ENCODE measurements at places on chromosomes 5 and 9.
A peak's percentile ranks its signal among the peaks of the same experiment; 100 is the strongest.

DNA sequence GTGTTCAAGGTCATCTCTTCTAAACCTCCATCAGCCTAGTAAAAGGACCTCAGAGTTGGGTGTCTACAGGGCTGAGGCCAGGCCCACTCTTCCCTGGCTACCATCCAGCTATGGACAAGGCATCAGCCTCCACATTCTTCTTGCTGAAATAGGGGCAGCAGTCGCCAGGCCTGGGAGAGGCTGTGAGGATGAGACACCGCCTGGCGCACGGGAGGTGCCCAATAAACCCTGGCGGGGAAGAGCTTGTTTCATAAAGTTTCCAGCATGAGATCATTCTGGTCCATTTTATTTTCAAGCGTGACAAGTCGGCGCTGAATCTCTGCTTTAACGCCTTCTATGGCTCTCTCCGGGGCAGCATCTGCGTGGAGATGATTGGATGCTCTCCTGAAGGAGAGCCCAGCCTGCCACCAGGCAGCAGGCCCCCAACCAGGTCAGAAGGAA is 153.4 kb downstream of the OLFM1 start:
- no peak overlapping the region for H3K27ac ChIP-seq
- H3K4me3 ChIP-seq: no peak overlapping the region
- no peak for DNase-seq
- peaks cover 74% of the 10 kb centered on the region for H3K27me3 ChIP-seq

DNA sequence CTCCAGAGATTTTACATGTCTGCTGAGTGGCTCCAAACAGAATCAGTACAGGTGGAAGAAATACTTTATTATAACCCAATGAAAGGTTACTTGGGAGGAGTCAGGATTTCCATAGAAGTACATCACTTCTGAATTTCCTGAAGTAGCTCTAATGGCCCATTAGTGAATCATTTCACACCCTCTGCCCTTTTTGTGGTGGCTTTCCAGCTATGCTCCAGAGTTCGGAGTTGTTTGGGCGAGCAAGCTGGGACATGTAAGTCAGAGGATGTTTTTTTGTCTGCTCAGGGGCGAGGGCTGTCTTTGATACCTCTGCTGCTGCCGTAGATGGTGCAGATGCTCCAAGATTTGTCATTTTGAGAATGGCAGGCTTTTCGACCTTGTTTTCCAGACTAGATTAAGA is 226.1 kb downstream of the GOLPH3 start:
- DNase-seq: no peak
- H3K4me1 ChIP-seq: no peaks in the 10 kb centered on the region
- no peaks in the 10 kb centered on the region for H3K36me3 ChIP-seq
- H3K27me3 ChIP-seq: peaks cover 14% of the 10 kb centered on the region
- H3K4me3 ChIP-seq: no peak overlapping the region
- H3K27ac ChIP-seq: no peak overlapping the region

- DNase-seq: no peak
- H3K27me3 ChIP-seq: no peaks in the 10 kb centered on the region
- H3K4me3 ChIP-seq: no peak overlapping the region
- no peaks in the 10 kb centered on the region for H3K36me3 ChIP-seq
Measured at GRCh38 chr5:95631255-95631958, 11.5 kb downstream of the GPR150 start.

GRCh38 chr9:71295928-71296327 is 174.5 kb upstream of the TRPM3 start:
- no peaks in the 10 kb centered on the region for H3K27me3 ChIP-seq
- H3K27ac ChIP-seq: no peak overlapping the region
- H3K4me1 ChIP-seq: no peaks in the 10 kb centered on the region
- DNase-seq: no peak
- no peak overlapping the region for H3K4me3 ChIP-seq
- no peaks in the 10 kb centered on the region for H3K36me3 ChIP-seq

DNA sequence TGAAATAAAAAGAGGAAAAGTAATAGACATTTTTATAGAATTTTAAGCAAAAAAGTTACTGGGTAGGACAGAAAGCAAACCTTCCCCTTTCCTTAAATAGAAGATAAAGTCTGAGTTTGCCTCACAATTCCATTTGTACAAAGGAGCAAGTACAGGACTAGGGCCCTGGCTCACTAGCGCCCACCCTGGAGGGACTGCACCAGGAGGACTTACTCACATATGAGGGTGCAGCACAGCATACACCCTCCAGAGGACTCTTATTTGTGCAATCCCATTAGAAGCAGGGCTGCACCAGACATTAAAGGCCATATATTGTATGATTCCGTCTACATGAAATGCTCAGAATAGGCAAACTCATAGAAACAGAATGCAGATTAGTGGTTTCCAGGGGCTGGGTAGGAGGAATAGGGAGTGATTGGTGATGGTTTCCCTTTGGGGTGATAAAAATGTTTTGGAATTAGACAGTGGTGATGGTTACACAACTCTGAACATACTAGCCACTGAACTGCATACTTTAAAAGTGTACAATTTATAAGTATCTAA is 4.5 kb downstream of the REEP5 start:
- H3K36me3 ChIP-seq: peaks cover 42% of the 10 kb centered on the region
- H3K27ac ChIP-seq: no peak overlapping the region
- DNase-seq: peak; percentile 35
- no peaks in the 10 kb centered on the region for H3K27me3 ChIP-seq
